Endothelial cell of umbilical vein (primary cell): ENCODE measurements at places on chromosomes 3 and 15.

DNA sequence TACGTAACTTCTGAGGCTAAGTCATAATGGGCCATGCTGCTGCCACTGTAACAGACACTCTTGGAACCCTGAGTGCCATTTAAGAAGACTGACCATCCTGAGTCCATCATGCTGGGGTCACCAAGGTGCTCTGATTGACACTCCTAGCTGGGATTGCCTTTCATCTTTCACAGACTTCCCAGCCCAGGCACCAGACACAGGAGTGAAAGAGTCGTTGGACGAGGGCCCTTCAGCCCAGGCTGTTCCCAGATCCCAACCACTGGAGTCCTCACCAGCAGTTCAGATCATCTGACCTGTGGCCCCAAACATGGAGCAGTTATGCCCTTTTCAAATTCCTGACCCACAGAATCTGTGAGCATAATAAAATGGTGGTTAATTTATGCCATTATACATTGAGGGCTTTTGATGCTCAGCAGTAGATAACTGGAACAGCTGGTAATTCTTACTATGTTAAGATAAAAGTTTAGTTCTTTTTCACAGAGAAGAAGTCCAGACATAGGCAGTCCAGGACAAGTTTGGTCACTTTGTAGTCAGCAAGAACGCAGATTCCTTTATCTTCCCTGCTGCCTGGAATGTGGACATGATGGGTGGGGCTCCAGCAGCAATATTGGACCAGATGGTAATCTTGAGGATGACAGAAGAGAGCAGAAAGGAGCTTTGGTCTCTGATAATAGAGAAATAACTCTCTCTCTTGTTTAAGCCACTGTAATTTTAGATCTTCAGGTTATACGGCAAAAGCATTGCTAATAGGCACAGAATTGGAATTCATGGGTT, 7.3 kb upstream of the EHD4 start:
- DNase-seq, result no peak
- no peaks in the 10 kb centered on the region for H3K27me3 ChIP-seq
- no peaks in the 10 kb centered on the region for H3K36me3 ChIP-seq

DNA sequence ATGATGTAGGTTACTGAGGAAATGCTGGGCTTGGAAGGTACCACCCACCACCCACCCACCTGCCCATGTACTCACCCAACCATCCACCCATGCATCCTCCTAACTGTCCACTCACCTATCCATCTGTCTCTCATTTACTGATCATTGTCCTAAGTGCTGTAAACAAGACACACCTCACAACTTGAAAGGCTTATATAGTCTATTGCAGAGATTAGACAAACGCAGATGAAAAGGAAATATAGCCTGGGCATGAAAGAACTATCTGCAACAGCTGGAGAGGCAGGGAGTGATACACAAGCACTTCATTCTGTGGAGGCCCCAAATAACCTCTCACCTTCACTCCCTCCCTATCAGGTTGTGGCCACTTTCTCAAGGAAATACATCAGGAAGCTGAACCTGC, 54.0 kb downstream of the DAPK2 start:
- no peaks in the 10 kb centered on the region for H3K36me3 ChIP-seq
- no peak overlapping the region for H3K4me3 ChIP-seq
- DNase-seq, result no peak
- H3K27me3 ChIP-seq, result no peaks in the 10 kb centered on the region

DNA sequence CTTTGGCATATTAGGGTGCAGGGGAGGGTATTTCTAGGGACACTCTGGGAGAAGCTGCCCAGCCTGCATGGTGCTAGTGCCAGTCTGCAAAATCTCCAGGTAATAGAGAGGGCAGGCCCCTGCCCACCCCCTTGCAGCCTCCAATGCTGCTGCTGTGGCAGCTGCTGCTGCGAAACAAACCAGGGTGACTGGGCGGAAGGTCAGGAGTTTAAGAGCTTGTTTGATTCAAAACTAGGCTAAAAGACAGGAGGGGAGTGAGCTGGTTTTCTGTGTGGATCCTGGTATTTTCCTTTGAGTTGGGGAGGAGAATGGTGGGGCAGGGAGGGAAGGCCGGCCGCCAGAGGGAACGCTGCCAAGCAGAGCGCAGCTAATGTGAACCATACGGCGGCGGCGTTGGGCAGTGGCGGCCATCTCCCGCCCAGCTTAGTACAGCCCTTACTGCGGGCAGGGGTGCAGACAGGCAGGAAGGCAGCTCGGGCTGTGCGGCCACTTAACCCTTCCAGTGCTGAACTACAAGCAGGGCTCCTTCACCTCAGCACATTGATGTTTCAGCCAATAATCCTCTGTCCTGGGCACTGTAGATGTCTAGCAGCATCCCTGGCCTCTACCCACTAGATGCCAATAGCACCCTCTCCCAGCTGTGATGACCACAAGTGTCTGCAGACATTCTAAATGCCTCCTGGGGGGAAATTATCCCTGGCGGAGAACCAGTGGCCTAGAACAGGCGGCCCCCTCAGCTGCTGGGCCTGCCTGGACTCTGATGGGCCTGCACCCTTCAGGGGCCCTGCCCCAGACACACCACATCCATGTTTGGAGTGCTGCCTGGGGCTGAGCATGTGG, 125.7 kb downstream of the EEFSEC start:
- H3K27ac ChIP-seq, result no peak overlapping the region
- H3K27me3 ChIP-seq, result no peaks in the 10 kb centered on the region
- DNase-seq, result peak; percentile 70
- no peaks in the 10 kb centered on the region for H3K36me3 ChIP-seq

DNA sequence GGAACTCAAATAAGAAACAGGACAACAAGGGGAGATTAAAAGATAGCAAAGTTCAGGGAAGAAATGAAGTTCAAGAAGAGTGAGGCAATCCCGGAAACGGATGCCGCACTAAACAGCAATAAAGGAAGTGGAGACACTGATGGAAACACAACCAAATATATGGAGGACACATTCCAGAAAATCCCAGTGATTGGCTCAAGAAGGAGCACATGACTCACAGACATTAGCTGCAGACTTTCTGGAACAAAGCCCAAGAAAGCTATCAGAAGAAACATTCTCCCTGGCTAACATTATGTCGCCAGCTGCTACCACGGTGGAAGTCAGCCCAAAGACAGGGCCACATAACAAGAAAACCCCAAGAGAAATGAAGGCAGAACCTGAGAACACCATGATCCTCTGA, 18.1 kb upstream of the VGLL4 start:
- peak overlapping the region; percentile 50 for H3K27ac ChIP-seq
- no peak overlapping the region for H3K4me3 ChIP-seq
- DNase-seq, result peak; percentile 63
- H3K36me3 ChIP-seq, result no peaks in the 10 kb centered on the region
- H3K4me1 ChIP-seq, result peaks cover 12% of the 10 kb centered on the region

DNA sequence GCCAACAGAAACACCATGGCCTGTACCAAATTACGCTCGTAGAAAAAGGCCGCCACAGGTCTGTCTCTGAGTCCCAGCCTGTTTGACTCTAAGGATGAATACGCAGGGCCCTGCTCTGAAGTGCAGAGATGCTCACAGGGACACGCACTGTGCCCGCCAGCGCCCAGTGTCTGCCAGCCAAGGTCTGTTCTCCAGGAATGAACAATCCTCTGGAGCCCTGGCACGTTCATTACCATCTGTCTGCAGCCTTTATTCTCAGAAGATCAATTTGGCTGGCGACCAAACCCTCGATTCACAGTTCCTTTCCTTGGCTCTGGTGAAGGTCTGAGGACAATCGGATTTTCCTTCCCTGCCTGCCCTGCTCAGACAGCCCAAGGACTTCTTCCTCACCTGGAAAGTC, 66.3 kb downstream of the NIPA2 start:
- H3K27ac ChIP-seq, result no peak overlapping the region
- no peaks in the 10 kb centered on the region for H3K27me3 ChIP-seq
- no peak overlapping the region for H3K4me3 ChIP-seq
- DNase-seq, result no peak
- no peaks in the 10 kb centered on the region for H3K4me1 ChIP-seq

DNA sequence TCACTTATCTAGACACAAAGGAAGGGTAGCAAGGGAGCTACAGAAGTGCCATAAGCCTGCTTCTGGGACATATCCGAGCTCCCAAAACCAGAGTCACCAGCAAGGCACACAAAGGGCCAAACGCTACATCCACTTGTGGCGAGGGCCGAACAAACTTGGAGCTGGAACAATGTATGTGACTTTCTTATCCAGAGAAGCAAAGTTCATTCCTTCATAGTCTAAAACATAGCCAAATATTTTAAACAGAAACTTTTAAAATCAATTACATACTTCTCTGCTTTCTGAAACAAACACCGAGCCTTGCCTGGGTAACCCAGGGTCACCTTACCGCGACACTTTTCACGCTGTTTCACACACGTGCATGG, 15.9 kb downstream of the ZXDC start:
- DNase-seq, result no peak
- no peaks in the 10 kb centered on the region for H3K4me1 ChIP-seq
- H3K36me3 ChIP-seq, result peaks cover 25% of the 10 kb centered on the region
- no peaks in the 10 kb centered on the region for H3K27me3 ChIP-seq
- no peak overlapping the region for H3K27ac ChIP-seq
- no peak overlapping the region for H3K4me3 ChIP-seq

GRCh38 chr3:168476360-168476980, 380.7 kb upstream of the GOLIM4 start:
- H3K4me3 ChIP-seq, result no peak overlapping the region
- H3K36me3 ChIP-seq, result no peaks in the 10 kb centered on the region
- no peak overlapping the region for H3K27ac ChIP-seq
- H3K27me3 ChIP-seq, result no peaks in the 10 kb centered on the region

- no peaks in the 10 kb centered on the region for H3K36me3 ChIP-seq
- H3K27ac ChIP-seq, result no peak overlapping the region
- no peaks in the 10 kb centered on the region for H3K27me3 ChIP-seq
- DNase-seq, result peak; percentile 12
Observed at GRCh38 chr15:85646538-85647091, 148.1 kb downstream of the KLHL25 start.

GRCh38 chr15:66017000-66017399, 147.7 kb downstream of the RAB11A start:
- no peak overlapping the region for H3K4me3 ChIP-seq
- H3K27ac ChIP-seq, result no peak overlapping the region
- DNase-seq, result no peak
- H3K4me1 ChIP-seq, result no peaks in the 10 kb centered on the region
- H3K27me3 ChIP-seq, result no peaks in the 10 kb centered on the region

- H3K4me1 ChIP-seq, result peaks cover 11% of the 10 kb centered on the region
- H3K27ac ChIP-seq, result no peak overlapping the region
- DNase-seq, result no peak
- H3K27me3 ChIP-seq, result no peaks in the 10 kb centered on the region
Observed at GRCh38 chr15:66797921-66798320, 95.9 kb downstream of the SMAD6 start.

GRCh38 chr3:160134964-160135363, 90.3 kb upstream of the C3orf80 start:
- no peaks in the 10 kb centered on the region for H3K36me3 ChIP-seq
- H3K27me3 ChIP-seq, result no peaks in the 10 kb centered on the region
- no peak overlapping the region for H3K4me3 ChIP-seq
- peaks cover 4% of the 10 kb centered on the region for H3K4me1 ChIP-seq

- no peaks in the 10 kb centered on the region for H3K36me3 ChIP-seq
- no peak overlapping the region for H3K4me3 ChIP-seq
- no peak for DNase-seq
- H3K27ac ChIP-seq, result no peak overlapping the region
- no peaks in the 10 kb centered on the region for H3K27me3 ChIP-seq
Observed at GRCh38 chr3:75906555-75907112, 121.3 kb upstream of the ZNF717 start.

GRCh38 chr15:60442763-60443162, 36.2 kb downstream of the ICE2 start:
- H3K27me3 ChIP-seq, result no peaks in the 10 kb centered on the region
- H3K4me3 ChIP-seq, result no peak overlapping the region
- no peaks in the 10 kb centered on the region for H3K4me1 ChIP-seq
- H3K36me3 ChIP-seq, result peaks cover 4% of the 10 kb centered on the region
- no peak for DNase-seq

DNA sequence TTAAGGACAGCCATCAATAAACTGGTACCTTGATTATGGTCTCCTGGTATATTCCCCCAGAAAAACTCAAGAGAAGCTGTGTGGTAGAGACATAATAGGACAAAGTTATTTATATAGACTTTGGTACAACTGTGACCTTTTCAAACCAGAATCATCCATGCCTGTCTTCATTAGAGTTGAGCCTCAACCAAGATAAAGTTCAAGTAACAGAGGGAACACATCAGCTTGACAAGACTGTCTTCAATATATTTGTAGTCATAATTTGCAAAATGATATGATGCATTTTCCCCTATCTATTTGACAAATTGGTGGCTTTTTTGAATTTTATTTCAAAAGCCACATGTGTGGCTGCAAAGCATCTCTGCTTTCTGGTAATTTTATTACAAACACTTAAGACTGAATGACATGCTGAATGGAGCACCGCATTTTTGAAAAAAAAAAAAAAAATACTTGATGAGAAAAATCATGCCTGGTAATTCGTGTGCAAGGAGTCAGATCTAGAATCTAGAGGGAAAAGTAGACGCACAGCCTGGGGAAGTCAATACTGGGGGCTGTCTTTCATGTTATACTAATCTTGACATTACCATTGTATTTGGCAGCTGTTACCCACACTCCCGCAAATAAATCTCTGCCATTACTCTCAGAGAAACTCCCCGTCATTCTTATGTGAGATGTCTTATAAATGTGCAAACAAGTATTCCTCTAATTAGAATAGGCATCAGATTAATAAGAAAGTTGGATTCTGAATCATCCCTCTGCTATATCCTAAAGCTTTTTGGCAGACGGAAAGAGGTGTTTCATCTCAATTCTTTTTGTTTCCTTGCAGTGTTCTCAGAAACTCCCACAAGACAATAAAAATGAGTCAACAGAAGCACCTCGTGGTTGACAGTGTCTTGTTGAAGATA, 554.8 kb upstream of the CBLB start:
- no peaks in the 10 kb centered on the region for H3K4me1 ChIP-seq
- no peak overlapping the region for H3K27ac ChIP-seq
- no peaks in the 10 kb centered on the region for H3K36me3 ChIP-seq
- DNase-seq, result no peak

DNA sequence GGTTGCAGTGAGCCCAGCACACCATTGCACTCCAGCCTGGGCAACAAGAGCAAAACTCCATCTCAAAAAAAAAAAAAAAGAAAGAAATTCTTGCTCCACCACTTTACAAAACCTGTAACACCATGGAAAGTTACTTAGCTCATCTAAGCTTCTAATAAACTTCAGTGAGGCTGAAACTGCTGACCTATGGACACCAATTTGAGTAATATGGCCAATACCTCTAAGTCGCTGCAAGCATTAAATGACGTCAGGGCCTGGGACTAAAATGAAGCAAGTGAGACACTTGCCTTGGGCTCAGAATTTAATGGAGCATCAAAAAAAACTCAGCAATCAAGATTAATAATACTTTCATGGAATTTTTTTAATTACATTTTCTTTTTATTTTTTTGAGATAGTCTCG, 42.5 kb downstream of the ZMAT3 start:
- no peaks in the 10 kb centered on the region for H3K36me3 ChIP-seq
- no peak for DNase-seq
- H3K4me3 ChIP-seq, result no peak overlapping the region

DNA sequence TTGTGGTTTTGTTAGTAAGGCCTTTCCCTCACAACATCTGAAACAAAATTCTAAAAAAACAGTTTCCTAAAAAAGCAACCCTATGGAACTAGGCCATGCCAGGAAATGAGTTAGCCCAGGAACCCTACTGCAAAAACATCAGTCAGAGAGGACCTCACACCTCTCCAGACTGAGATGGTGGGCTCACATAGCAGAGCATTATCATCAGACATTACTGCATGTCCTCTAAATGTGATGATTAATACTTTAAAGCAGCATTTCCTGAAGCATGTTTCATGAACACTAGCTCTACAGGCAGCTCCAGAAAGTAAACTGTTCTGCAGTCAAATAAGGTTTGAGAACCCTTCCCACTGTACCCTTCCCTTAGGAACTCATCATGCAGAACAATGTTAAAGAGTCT, 232.3 kb upstream of the MRPL3 start:
- no peaks in the 10 kb centered on the region for H3K27me3 ChIP-seq
- no peak for DNase-seq
- no peaks in the 10 kb centered on the region for H3K36me3 ChIP-seq
- no peak overlapping the region for H3K27ac ChIP-seq
- H3K4me3 ChIP-seq, result no peak overlapping the region
